ENCODE measurements at places on chromosomes 11 and 22. TPM values are rescaled to one million over a fixed set of nuclear protein-coding genes. Genes with fewer than 3 reads are reported as not detected.

DNA sequence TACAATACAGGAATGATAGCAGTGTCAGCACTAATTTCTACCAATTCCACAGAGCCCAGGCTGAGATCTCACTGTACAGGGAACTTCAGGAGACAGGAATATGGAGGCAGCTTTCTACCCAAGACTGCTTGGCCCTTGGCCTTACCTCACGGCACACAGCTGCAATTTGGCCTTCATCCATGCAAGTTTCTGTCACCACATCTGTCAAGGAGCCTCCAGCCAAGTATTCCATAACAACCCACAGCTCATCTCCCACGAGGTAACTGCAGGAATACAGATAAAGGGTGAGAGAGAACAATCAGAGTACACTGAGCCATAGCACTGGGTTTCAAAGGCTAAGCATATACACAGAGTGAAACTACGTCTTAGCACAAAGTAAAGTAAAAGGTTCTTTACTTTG lies 39.0 kb upstream of the GDPD4 start:
- H3K36me3 ChIP-seq = no peaks in the 10 kb centered on the region
- no peaks in the 10 kb centered on the region for H3K27me3 ChIP-seq
- H3K27ac ChIP-seq = no peak overlapping the region
- no peaks in the 10 kb centered on the region for H3K4me1 ChIP-seq

DNA sequence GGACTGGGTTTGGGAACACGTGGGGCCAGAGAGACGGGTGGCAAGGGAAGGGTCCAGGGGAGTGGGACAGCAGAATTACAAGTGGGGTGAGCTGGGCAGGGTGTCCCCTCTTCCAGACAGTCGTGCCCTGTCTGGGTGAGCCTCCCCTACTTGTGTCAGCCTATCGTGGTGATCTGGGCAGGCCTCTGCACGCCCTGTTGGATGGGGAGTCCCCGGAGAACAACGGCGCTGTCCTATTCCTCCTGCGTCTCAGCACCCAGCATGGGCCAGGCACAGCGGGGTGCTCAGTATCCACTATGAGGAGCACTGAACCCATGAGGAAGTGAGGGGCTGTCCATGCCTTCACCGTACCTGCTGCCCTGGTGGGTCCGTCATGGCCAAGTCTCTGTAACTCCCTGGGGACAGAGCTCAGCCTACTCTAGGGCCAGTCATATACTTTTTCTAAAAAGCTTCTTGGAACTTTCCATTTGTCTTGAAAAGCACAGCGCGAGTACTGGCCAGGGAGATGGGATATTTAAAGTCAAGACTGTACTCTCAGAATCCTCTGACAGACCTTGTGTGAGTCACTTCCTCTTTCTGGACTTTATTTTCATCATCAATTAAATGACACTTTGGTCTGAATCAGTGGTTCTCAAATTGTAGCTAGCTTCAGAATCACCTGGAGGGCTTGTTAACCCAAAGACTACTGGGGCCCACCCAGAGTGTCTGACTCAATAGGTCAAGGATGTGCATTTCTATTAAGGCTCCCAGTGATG lies 81.7 kb upstream of the NECTIN1 start:
- peaks cover 10% of the 10 kb centered on the region for H3K27me3 ChIP-seq
- no peak overlapping the region for H3K27ac ChIP-seq
- H3K4me1 ChIP-seq = no peaks in the 10 kb centered on the region
- H3K4me3 ChIP-seq = no peak overlapping the region

UBQLN3 gene
- total RNA-seq = not detected

DNA sequence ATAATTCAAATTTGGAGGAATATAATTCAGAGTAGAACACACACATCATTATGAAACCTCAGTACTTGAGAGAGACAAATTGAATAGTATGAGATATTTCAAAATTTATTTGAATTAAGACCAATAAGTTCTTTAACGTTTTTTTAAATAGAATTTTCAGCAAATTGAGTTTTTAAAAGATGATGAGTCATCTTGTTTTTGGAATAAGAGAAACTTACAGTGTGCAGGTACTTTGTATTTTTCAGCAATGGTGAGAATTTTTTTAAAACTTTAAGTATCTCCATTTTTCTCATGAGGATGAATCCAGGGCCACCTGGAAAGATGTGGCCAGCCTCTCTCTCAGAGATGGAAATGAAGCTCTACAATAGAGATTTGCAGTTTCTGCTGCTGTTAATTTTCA lies 1015.0 kb upstream of the TENM4 start:
- H3K27ac ChIP-seq = no peak overlapping the region
- H3K36me3 ChIP-seq = no peaks in the 10 kb centered on the region
- H3K4me1 ChIP-seq = no peaks in the 10 kb centered on the region
- DNase-seq = no peak
- no peak overlapping the region for H3K4me3 ChIP-seq

- 0 out of 2 replicates have a peak overlapping the region, but pooled peaks have one; percentile 44 for H3K27ac ChIP-seq
- no peak overlapping the region for H3K4me3 ChIP-seq
- no peaks in the 10 kb centered on the region for H3K36me3 ChIP-seq
- H3K27me3 ChIP-seq = no peaks in the 10 kb centered on the region
- DNase-seq = no peak
These were observed 213.7 kb upstream of the TBCEL start for GRCh38 chr11:120810251-120810650.

All from Panc1 (cell line).